ENCODE measurements at places on chromosomes 16 and 17. TPM values are rescaled to one million over a fixed set of nuclear protein-coding genes. Genes with fewer than 3 reads are reported as not detected.

GRCh38 chr17:9671559-9671958, 26.2 kb downstream of the USP43 start:
- no peak for DNase-seq

GRCh38 chr17:62919388-62919787, 46.6 kb upstream of the TANC2 start:
- no peak for DNase-seq

Gene SNAI3
- 2.2 TPM for total RNA-seq

GRCh38 chr17:41655611-41656111, 31.3 kb upstream of the KRT17 start:
- DNase-seq, result no peak

DNA sequence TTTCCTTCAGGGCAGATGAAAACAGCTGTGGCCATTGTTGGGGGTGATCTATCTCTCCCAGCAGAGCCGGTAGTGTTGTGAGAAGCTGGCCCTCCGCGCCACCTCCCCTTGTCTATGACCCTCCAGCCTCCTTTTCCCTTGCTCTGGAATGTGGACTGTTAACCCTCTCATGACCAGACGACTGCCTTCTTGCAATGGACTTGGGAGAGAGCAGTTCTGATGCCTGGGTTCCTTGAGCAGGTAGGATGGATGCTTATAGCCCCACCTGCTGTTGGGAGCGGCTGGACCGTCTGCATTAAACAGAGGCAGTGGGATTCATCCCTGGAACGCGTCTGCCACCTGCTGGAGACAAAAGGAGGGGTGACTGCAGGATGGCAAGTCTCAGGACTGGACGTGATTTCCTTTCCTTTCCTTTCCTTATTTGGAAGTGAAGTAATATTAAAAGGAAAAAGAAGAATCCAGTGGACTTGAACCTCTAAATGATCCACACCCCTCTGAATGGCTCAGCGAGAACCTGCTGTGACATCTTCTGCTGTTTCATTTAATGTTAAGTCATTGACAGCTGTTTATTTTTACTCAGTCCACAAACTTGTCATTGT, 1.8 kb upstream of the SOST start:
- DNase-seq, result peak; percentile 93
